ENCODE measurements at places on chromosomes 6 and 20.

DNA sequence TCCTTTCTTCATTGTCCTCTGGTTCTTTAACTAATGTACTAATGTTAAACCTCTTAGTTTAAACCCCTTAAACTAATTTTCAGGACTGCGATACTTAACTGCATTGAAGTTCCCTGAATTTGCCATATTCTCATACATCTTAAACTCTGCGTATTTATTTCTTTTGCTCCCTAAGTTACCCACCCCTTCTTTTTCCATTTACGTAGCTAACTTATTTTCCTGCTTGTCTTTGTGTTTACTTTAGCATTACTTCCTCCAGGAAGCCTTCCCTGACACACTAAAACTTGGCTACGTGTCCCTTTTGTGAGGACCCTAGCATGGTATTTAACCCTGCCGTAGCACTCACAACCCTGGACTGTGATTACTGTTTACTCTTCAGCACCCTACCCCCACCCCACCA is 79.0 kb downstream of the UBR2 start:
- no peak for DNase-seq

DNA sequence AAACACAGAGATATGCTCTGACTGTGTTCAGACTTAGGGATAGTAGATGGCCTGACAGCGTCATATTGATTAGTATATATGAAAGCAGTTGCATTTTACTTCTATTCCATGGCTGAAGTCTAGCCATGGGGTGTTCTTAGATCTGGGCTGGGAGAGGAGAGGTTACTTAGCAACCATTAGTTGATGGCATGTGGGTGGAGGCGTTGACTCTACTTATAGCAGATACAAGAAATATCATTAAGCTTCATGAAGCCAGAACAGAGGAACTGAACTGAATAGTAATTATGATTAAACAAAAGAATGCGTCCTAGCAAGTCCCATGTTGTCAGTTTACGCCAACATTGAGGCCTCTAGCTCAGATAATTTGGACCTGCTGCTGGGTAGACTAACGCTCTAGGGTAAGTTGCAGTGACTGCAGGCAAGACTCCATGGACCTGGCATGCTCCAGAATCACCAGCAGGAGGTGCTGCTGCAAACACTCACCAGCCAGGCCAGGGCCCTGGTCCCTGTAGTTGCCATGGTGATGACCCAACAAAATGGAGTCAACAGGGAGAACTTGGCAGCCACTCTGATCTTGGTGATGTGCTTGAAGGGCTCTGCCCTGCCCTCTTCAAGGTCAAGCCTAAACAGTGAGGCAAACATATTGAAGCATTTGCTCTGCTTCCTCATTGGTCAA is 477.3 kb downstream of the PREX1 start:
- DNase-seq, result no peak

GRCh38 chr20:14644306-14645097 is 307.1 kb upstream of the FLRT3 start:
- no peak for DNase-seq

DNA sequence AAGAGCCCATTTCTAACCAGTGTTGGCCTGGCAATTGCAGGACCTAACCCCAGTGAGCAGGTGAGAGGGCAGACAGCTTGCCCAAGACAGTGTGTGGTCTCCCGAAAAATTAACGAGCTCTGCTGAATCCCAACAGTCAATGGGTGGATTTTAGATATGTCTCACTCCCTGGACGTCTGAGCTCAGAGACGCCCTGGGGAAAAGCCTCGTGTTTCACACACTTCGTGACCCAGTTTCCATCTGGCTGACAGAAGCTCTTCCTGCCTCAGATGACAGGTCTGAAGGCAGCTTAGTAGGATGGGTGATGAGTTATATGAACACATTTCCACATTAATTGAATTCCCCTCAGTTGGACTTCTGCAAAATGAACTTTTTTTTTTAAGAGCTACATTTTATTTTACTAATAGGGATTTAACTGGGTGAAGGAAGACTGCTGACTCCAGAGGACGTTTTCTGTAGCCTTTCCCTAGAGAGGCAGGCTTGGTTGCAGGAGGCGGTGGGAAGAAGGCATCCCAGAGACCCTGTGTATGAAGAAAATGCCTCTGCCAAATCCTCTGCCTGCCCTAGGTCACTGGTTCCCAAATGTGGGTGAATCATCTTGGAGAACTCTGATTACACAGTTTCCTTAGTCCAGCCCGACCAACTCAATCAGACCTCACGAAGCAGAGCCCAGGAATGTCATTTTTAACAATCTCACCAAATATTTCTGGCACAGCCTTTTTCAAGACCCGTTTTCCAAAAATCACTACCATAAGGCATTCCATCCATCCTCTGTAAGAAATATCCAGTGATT is 71.7 kb upstream of the LY86 start:
- DNase-seq, result no peak
